ENCODE measurements at places on chromosomes 5 and 9.

DNA sequence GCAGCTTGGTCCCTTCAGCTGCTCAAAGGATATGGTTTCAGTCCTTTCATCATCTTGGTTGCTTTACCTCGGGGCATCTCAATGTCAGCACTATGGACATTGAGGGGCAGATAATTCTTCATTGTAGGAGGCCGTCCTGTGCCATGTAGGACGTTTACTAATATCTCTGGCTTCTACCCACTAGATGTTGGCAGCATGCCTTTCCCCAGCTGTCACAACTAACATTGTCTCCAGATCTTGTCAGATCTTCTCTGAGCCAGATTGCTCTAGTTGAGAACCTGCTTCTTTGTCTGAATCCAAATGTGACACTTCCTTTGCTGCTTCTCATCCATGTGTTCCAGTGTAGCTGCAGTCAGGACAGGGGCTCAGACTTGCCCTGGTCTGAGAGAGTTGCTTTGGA is 10.3 kb downstream of the PTPA start:
- DNase-seq = no peak

DNA sequence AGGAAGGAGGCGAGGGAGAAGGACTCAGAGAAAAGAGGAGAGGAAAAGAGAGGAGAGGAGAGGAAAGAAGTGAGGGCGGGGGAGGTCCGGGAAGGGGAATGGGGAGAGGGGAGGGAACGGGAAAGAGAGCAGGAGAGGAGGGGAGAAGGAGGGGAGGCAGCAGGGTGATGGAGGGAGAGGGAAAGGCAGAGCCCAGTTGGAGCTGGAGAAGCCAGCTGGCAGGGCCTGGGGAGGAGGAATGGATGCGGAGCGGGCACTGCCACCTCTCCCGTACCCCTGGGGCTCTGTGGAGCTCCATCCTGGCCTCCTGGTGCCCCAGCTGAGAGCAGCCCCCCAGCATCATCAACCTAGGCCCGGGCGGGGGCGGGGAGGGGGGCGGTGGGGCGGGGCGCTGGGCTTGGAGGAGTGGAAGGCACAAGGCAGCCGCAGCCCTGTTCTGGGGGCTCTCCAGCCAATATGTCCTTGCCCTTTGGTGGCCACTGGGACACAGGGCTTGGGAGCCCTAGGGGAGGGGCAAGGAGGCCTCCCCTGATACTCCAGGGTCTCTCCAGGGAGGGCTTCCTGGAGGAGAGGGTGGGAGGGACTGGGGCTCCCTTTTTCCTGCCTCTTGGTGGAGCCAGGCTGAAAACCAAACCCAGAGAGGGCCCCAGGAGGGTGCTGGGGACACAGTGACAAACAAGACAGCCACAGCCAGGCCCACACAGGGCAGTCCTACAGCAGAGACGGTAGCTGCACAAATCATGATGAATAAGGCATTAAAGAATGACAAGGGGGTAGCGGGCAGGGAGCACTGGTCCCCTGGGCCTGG is 123.7 kb downstream of the C9orf50 start:
- no peak for DNase-seq

DNA sequence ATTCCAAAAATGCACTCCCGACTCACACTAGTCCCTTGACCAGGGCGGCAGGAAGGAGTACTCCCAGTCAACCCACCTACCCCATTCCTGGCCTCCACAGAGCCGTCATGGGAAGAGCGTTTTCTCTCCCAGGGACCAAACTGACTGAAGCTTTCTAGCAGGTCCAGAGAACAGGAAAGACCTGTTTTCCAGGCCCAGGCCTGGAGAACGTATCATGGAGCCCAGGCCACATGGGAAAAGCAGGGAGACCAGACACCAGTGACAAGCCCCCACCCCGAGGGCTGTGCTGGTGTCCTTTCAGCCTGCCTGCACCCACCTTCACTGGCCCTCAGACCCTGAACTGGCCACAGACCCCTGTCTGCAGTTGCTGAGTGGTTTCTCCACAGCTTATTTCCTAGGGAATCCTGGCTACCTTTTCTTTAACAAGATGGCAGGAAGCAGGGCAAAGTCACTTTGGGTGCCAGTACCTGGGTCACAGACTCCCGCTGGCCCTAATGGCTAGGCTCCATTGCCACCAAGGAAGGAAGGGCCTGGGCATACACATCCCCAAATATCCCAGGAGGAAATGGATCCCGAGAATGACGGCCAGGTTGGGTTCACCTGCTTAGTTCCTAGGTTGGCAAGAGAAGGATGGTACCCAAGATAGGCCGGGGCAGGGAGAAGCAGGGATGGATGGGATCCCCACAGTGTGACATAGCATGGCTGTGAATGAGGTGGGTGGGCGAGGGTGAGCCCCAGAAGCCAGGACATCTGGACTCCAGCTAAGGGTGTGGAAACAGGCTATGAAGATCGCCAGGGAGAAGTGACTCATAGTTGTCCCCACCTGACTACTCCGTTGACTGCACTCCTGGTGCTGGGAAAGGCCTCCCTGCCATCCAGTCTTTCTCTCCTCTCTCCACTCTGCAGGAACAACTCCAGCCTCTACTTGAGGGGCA is 12.2 kb downstream of the CCNI2 start:
- DNase-seq = no peak

GRCh38 chr9:15420796-15421195 is 1.9 kb upstream of the SNAPC3 start:
- no peak for DNase-seq

- no peak for DNase-seq
Measured at GRCh38 chr5:17666726-17667235, 32.5 kb downstream of the TAF11L14 start.

- DNase-seq = no peak
Measured at GRCh38 chr5:124195411-124195810, 551.0 kb downstream of the ZNF608 start.

- DNase-seq = no peak
Measured at GRCh38 chr5:72508241-72509170, 1.3 kb upstream of the ZNF366 start.

- DNase-seq = no peak
Measured at GRCh38 chr9:84226126-84226525, 114.4 kb downstream of the SLC28A3 start.

DNA sequence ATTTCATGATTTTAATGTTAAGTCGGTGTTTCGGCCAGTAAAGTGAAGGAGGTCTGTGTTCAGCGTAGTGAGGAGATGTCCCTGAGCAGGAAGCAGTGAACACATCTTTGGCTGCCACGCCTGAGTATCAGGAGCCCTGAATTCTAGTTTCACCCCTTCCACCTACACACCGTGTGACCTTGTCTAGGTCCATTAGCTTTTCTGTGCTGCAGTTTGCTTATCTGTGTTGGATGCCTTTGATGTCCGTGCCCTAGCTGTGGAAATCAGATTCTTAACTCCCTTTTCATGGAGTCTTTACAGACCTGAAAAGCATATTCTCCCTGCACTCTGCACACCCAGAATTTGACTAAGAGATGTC is 601 bp downstream of the FBXO38 start:
- no peak for DNase-seq

DNA sequence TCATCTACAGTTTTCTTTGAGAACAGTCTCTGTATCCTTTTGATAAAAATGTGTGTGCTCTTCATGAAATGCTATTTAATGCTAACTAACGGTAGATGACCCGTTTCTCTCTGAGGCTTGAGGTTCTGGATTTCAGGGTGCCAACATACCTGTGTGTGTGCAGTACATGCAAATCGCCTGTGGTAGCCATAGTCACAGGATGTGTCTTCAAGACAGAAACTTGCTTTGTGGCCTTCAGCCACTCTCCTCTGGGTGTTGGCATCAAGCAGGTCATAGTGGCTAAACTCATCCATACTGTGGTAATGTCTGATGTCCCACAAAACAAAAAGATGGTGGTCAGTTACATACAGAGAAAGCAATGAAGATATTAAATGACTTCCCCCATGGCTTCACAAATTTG is 4.2 kb downstream of the LOX start:
- no peak for DNase-seq

DNA sequence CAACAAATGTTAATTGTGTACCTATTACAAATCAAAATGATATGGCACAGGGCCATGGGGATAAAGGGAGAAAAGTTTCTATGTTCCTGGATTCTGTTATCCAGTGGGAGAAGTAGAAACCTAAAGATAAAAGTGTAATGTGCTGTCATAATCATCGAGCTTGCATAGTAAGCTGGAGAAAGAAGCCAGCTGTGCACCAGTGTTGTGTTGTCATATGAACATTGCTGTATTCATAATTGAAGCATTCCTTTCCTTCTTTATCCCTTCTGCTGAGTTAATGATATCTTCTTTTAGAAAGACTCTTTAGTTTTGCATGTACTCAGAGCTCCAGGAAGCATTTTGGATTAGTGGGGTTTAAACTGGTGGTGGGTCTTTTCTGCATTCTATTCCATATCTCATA is 39.5 kb downstream of the NTRK2 start:
- no peak for DNase-seq

- DNase-seq = no peak
Measured at GRCh38 chr5:158086856-158087255, 227.9 kb upstream of the CLINT1 start.

- DNase-seq = no peak
Measured at GRCh38 chr9:9998491-9999287, 614.1 kb downstream of the PTPRD start.

GRCh38 chr9:133463864-133464615 is 4.3 kb downstream of the CACFD1 start:
- no peak for DNase-seq

DNA sequence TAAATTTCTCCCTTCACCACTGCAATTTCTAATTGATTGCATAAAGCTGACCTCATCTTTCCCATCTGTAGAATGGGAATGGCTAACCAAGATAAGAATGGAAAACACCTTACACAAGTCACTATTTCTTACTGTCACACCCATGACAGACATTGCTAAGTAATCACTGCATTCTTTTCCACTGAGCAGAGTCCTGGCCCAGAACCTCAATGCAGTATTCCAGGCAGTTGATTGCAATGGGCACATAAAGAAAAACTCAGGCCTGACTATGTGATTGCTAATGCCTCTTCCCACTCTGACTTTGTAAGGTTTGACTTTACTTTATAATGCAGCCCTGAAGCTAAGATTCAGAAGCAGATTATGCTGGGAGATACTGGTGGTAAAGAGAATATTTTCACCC is 29.3 kb downstream of the TRIM32 start:
- no peak for DNase-seq

- DNase-seq = no peak
Measured at GRCh38 chr9:70147651-70148050, 104.0 kb downstream of the MAMDC2 start.

GRCh38 chr9:99197987-99198386 is 23.8 kb downstream of the ALG2 start:
- no peak for DNase-seq

GRCh38 chr9:115115117-115115880 is 2.7 kb downstream of the TNC start:
- no peak for DNase-seq

GRCh38 chr9:18371621-18372020 is 102.3 kb upstream of the ADAMTSL1 start:
- no peak for DNase-seq
